ENCODE measurements at places on chromosomes 1 and 21.

DNA sequence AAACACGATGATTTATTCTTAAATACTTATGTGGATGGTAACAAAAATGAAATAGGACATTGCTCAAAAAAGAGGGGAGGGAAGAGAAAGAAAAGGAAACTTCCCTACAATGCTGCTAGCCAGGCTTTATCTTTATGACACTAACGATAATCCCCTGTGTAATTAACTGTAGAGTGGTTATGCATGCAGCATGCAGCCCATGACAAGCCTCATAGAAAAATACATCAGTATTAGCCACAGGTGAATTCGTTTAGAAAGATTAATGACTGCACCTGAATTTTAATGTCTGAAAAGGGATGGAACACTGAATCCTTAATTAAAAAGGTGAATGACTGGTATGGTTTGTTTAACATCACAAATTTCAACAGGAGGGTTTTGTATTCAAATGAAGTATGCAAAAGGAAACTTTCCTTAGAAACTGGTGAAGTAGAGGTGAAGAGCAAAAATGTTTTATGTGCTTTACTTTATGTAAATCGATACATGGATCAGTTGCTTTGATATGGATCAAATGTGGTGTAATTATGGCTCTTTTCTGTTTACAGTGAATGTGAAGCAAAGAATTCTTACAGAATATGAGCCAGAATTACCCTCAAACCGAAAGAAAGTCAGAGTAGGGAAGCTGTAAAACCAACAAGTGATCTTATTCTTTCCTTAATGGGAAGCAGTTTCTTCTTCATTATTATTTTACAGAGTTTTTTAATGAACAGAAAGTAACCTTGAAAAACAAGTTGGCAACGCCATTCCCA, 569.6 kb upstream of the ADGRL2 start:
- no peak for DNase-seq

- DNase-seq, result peak; percentile 45
These were observed 44.8 kb upstream of the KAZN start for GRCh38 chr1:14553711-14554110.

DNA sequence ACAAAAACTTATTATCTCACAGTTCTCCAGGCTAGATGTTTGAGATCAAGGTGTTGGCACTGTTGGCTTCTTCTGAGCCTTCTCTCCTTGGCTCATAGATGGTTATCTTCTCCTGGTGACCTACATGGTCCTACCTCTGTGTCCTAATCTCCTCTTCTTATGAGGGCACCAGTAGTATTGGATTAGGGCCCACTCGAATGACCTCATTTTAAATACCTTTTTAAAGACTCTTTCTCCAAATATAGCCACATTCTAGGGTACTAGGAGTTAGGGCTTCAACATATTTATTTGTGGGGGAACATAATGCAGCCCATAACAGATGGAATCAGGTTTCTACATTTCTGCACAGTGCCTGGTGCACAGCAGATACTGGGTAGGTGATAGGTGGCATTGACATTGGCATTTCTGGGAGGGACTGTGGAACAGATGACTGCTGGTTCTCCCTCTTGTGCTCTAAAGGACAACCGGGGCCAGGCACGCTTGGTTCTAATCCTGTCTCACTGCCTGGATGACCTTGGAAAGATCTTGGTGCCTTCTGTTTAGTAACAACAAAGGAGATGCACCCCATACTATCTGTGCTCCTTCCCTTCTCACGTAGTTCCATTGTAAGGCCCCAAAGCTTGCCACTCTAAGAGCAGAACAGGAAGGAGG, 140.3 kb downstream of the PLPP3 start:
- no peak for DNase-seq

DNA sequence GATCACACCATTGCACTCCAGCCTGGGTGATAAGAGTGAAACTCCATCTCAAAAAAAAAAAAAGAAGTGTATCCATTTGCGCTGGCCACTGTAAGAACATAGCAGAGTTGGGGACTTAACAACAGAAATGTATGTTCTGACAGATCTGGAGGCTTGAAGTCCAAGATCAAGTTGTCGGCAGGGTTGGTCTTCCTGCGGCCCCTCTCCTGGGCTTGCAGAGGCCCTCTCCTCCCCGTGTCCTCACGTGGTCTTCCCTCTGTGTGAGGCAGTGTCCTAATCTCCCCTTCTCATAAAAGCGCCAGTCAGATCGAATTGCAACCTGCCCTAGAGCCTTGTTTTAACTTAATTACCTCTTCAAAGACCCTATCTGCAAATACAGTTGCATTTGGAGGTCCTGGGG, 52.6 kb downstream of the MT1HL1 start:
- no peak for DNase-seq

GRCh38 chr1:173857363-173857917, 10.3 kb downstream of the GAS5 start:
- DNase-seq, result no peak

DNA sequence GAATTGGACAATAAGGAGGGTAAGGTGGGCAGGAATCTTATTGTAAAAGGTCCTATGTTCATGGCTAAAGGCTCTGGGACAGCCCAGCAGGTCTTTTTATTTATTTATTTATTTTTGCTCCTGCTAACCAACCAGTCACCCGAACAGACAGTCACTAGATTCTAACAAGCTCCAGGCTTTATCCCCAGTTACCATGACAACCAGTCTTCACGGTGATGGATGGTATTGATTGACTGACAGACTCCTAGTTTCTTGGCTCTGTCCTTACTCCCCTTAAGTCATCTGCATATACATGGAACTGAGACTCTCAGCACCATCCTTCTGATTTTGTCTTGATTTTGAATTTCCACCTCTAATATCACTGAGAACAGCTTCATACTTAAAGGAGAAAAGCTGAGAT, 44.3 kb downstream of the C8A start:
- DNase-seq, result no peak

DNA sequence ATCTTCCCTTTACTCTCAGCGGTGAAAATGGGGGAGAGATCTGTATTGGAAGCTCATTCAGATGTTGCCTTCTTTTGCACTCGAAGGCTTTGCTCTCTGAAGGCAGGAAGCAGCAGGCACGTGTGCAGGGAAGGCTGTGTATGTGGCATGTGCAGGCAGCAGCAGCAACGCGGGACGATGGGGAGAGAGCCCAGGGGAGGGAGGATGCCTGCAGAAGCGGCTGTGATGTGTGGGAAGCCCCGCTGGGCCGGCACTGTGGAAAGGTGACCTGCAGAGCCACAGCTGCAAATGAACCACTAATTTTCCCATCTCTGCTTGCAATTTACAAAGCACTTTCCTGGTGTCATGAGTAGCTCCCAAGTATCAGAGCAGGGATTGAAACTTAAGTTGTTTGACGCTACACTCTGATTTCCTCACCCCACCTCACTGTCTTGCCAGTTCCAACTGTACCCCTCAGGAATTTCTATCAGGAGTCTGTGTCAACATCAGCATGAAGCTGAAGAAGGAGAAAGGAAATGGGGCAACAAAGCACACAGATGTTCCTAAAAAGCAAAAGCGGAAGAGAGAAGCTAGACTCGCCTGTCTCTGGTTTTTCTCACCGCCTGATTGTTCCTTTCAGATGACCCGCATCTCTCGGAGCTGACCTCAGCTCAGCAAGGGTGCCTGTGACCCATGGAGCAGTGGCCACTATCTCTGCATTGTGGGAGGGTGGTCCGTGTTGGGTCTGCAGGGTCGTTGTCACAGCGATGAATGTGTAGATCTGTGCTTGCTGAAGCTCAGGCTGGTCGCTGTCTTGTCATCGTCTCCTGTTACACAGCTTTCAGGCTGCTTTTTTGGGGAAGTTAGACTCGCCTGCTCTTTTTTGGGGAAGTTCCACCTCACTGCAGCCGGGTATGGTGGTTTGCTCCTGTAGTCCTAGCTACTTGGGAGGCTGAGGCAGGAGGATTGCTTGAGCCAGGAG, 156.1 kb downstream of the KIF26B start:
- DNase-seq, result no peak

GRCh38 chr1:84096176-84096575, 47.9 kb upstream of the PRKACB start:
- no peak for DNase-seq

DNA sequence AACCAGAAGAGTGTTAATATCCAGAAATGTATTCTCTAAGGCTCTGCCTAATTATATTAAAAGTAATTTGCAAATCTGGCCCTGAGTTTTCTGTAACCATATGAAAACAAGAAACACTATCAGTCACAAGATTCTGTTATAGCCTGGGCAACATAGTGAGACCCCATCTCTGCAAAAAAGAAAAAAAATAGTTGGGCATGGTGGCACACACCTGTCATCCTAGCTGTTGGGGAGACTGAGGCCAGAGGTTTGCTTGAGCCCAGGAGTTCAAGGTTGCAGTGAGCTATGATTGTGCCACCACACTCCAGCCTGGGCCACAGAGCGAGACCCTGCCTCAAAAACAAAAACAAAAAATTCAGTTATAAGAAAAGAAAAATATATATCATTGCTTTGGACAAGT, 25.6 kb downstream of the C1orf21 start:
- DNase-seq, result no peak

- DNase-seq, result no peak
These were observed 31.5 kb upstream of the RNF187 start for GRCh38 chr1:228455715-228456114.

DNA sequence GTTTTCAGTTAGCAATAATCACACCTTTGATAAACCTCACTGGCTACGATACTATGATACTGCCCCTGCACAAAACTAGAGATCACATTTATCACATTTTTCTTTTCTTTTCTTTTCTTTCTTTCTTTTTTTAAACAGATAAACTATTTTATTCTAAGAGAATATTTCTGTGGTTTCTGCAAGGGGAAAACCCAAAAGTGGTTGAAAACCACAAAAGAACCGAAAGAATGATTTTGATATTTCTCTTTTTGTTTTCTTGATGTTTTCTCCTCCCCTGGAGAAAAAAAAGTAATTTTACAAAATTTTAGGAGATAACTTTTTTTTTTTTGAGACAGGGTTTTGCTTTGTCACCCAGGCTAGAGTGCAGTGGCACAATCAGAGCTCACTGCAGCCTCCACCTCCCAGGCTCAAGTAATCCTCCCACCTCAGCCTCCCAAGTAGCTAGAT, 18.4 kb upstream of the FRRS1 start:
- DNase-seq, result no peak

DNA sequence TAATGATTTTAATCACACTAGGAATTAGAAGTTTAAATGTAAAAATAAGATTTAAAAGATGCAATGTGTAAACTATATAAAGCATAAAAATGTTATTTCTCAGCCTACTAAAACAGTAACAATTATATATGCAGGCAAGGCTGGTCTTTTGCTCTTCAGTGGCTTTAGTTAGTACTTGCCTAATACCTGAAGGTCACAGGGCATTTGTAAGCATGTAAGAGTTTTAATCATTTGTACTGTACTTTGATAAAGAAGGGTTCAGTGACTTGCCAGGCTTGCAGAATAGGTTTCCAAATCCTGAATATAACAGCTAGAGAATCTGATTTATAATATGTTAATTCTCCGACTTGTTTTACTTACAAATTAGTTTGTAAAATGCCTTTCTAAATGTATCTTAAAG, 256.5 kb downstream of the GPR52 start:
- no peak for DNase-seq

- DNase-seq, result no peak
These were observed 263.5 kb downstream of the LMO4 start for GRCh38 chr1:87592156-87592555.

GRCh38 chr1:95655321-95656020, 421.5 kb downstream of the RWDD3 start:
- DNase-seq, result no peak

- no peak for DNase-seq
These were observed 3.9 kb upstream of the CLCA1 start for GRCh38 chr1:86464819-86465218.

DNA sequence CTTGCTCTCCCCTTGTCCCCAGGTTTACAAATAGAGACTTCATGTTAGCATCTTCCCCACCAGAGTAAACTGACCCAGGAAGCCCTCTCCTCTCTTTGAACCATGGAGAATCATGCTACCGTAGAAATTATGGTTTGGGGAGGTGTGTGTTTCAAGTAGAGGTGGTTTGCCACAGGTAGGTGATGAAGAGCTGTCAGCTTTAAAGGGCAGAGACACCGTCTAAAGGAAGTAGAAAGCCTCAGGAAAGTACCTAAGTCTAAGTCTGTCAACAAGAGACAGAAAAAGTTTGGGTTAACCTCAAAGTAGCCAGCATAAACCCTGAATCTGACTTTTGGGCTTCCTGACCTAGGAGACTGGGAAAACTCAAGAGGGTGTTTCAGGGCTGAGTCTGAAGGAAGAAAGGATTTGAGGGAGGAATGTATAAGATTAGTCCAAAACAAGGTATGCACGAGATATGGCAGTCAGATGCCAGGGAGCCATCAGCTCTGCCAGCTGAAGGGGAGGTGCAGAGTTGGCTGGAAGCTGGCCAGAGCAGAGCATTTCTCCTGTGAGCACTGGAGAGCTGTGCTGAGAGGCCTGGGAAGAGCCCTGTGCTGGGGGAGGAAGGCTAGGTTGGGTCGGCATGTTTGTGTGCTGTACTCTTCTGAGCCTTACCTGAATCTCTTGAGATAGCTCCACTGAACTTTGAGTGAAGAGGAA, 14.3 kb downstream of the ADAMTSL4 start:
- peak; percentile 77 for DNase-seq

DNA sequence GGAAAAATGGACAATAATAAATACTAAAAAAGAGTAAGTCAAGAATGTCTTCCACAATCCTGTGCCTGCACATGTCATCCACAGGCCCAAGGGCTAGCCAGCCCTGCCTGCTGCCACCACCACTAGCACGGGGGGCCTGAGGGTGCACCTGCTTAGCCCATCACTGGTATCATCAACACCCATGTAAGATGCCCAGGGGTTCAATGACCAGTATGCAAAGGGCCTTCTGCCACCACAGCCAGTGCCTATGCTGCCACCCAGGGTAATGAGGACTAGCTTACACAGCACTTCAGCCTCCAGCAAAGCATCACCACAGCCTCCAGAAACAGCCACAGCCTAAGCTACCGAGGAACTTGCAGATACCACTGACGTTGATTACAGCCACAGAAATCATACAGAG, 46.3 kb downstream of the POFUT2 start:
- no peak for DNase-seq

DNA sequence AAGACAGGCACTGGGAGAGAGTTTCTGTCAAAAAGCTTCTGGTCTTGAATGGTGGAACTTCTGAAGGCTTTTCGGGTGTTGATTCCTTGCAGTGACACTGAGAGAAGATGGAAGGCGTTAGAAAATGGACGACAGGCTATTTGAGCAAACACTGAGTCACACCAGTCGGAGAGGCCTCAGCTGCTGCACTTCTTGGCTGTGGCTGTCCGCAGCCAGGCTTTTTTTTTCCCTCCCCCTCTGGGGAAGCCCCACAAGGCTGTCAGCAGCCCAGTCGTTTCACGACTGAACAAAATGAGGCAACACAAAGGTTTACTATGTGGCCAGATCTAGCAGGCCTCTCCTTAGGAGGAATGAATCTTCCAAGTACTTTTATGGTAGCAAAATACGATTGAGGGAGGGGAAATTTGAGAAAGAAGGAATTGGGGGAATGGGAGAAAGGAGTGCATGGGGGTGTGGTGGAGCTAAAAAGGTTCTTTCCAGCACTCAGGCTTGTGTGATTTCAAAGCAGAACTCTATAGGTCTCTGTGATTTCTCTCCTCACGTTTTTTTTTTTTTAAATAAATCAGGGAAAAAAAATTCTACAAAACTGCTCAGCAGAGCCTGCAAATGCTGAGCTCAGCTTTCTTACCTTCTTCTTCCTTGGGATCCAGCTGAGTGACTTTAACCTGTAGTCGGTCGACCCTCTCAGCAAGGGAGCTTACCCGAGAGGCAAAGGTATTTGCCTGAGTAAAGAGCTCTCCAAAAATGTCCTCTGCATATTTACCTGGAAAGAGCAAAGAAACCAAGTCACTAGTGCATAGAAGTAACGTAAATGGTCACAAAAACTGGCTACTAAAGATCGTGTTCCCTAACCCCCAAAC, 26.1 kb downstream of the GPR3 start:
- peak; percentile 78 for DNase-seq

All from Right ventricle myocardium superior (tissue), 1 donor.